ENCODE measurements at places on chromosomes 2 and 18.
A peak's percentile ranks its signal among the peaks of the same experiment; 100 is the strongest.

- no peak for DNase-seq
These were observed 142.7 kb upstream of the NRP2 start for GRCh38 chr2:205539603-205540002.

- DNase-seq = no peak
These were observed 20.1 kb upstream of the MREG start for GRCh38 chr2:216033403-216033802.

GRCh38 chr2:26636935-26637334, 4.2 kb downstream of the CIB4 start:
- no peak for DNase-seq

- no peak for DNase-seq
These were observed 71.3 kb downstream of the PHLPP1 start for GRCh38 chr18:62786689-62787088.

DNA sequence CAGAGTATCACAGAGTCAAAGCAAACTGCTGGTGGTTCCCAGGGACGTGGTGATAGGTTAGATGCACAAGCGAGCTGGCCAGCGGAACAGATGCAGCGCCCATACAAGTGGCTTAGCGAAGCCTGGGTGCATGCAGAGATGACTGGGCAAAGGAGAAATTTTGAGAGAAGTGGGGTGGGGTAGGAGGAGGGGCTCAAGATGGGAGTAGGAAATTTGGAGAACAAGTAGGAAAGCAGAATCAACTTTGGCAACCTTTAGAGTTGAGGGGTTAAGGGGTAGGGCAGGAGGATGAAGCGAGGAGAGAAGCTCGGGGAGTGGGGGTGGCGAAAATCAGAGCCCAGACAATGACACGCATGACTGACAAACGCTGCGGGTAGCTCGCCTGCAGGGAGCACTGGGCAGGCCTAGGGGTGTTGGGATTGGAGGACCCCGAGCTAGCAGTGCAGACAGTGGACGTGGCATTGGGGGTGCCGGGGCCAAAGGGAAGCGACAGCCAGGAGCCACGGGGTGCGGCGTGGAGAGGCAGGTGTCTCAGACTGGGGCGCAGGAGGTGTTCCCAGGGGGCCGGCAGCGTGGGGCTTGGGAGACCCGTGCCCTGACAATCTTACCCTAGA, 431 bp downstream of the FAM98A start:
- peak; percentile 80 for DNase-seq

DNA sequence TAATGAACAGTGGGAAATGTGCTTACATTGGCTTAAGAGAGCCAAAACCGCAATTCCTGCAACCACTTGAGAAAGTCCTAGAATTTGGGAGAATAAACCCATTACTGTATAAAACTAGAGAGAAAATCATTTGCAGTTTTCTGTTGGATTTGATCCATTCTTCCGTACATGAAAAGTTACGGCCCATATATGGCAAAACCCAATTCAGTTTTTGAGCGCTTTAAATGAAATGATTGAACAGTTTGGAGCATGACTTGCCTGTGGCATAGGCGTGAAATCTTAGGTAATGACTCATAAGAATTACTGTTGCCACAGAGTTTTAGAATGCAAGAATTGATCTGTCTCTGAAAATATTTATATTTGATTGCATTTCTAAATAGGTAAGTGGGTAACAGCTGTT, 52.0 kb downstream of the PHLPP1 start:
- DNase-seq = no peak

GRCh38 chr2:166651991-166652390, 157.9 kb upstream of the SCN7A start:
- no peak for DNase-seq

GRCh38 chr2:240601831-240602160, 15.3 kb downstream of the CAPN10 start:
- DNase-seq = no peak

DNA sequence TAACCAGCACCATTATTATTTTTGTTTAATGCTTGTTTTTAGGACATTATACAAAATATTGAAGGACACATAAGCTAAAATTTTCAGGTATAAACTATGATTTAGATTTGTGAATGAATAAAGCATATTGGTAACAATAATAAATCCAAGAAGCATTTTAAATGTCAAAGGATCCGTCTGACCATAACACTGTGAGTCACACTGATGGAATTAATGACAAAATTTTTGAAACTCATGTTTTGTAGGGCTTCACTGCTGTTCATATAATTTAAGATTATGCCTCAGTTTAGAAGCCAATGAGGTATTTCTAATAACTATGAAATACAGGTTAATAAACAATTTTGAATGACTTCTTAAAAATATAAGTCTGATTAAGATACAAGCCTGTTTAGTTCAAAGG, 124.6 kb downstream of the TMEFF2 start:
- no peak for DNase-seq

DNA sequence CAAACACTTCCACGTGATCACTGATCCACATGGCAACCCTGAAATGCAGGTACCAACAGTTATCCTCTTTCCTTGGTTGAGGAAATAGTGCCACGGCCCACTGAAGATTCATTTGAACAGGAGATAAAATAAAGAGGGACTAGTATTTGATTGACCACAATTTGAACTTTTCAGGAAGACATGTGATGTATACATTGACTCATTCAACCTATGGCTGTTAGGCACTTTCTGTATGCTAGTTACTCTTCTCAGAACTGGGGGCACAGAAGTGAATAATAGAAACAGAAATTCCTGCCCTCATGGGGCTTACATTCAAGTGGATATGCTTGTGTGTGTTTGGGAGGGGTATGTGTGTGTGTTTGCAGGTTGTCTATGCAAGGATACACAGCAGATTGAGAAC, 199.6 kb downstream of the PRKCE start:
- no peak for DNase-seq

DNA sequence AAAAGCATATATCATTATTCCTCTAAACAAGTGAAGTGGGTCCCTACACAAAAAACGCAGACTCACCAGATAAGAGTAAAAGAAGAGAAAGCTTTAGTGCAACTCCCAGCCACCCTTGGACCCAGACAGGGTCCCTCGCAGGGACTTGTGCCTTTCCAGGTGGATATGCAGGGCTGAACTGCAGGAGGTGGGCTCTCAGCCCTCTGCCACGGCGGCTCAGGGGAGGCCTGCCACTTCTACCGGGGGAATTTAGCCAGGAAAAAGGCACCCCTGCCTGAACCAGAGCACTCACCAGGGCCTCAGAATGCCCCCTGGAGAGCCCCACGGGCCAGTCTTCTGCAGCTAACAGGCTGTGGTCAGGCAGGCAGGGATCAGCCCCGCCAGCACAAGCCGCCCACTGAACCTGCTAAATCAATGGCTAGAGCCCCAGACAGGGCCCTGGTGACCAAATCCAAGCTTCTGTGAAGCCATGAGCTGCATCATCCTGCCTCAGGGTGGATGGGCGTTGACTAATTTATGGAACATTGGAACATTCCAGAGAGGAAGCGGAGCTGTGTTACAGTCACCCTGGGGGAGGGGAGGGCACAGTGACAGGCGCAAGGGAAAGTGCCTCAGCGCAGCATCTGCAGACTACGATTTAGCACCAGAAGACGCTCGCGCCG, 209.3 kb downstream of the EIPR1 start:
- no peak for DNase-seq

DNA sequence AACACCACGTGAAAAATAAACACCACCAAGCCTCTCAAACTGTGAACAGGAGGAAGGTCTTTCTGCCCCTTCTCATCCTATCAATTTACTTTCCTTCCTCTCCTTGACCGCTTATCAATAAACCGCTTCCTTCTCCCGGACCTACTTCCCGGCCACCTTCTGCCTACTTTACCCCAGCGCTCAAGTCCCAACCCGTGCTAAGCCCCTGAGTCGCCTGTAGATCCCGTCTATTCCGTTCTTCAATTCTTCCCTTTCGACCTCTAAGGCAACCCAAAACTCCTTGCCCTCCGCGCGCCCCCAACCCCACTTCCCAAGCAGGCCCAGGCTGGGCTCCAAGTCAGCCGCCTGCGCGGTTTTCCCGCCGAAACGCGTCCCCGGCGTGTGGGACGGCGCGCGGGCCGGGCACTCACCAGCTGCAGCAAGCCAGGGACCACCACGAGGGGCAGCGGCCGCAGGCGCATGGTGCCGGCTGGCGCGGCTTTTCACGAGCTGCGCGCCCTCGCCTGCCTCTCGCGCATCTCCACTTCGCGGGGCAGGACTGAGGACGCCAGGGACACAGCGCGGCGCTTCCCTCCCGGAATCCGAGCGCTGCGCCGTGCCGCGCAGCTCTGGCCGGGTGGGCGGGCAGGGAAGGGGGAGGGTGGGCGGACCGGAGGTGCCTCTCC, at the start of gene NXPH2:
Gene NXPH2, minus strand, starts transcription at position 610 of the 665 bp plus-strand sequence. Its CDS starts 149 bp downstream, at position 461.
- DNase-seq = peak; percentile 67

DNA sequence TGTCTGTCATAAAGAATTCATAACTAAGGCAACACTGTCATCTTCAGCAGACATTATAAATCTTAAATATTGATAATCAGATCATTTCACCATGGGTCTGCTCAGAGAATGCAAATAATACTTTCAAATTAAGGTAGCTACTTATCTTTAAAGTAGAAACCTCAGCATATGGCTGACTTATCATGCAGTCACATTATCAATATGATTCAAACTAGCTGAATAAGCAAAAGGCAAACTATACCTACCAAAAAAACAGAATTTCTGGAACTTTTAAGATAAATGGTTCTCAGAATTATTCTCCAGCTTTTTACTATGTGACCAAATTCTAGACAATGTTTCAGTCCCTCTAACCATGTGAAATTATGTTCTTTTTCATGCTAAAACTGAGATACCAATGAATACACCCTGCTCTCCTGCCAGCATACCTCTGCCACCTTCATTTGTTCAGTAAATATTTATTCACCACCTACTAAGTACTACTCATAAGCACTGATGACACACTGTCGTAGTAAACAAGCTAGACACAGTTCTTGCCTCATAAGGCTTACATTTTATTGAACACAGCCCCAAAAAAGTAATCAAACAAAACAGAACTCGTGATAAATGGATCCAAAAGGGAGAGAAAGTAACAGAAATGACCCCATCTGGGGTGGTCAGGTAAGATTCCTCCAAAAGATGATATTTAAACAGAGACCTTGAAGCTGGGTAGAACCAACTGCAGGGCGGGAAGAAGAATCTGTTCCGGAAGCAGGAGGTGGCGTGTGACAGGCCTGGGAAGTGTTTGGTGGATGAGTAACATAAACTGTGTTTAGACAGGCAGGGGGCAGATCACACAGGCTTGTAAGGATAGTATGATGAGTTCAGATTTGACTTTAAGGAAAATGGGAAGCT, 17.7 kb downstream of the SPIRE1 start:
- DNase-seq = no peak

- no peak for DNase-seq
These were observed 774.9 kb downstream of the RNF144A start for GRCh38 chr2:7691961-7692656.

DNA sequence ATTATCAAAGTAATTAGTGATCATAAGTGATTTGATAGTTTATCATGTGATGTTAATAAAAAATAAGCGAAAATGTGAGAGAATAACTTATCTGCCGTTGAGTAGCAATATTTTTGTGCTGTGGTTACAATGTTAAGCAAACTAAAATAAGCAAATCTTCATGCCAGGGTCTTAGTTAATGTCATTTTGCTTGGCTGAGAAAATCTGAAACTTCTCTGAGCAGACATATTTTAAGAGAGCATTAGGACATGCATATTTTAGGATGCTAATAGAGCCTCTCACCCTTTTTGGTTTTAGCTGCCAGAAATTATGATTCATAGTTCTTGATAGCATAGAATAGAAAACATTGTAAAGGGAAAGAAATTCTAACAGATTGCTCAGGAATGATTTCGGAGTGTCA, 233.5 kb upstream of the ZEB2 start:
- DNase-seq = no peak

DNA sequence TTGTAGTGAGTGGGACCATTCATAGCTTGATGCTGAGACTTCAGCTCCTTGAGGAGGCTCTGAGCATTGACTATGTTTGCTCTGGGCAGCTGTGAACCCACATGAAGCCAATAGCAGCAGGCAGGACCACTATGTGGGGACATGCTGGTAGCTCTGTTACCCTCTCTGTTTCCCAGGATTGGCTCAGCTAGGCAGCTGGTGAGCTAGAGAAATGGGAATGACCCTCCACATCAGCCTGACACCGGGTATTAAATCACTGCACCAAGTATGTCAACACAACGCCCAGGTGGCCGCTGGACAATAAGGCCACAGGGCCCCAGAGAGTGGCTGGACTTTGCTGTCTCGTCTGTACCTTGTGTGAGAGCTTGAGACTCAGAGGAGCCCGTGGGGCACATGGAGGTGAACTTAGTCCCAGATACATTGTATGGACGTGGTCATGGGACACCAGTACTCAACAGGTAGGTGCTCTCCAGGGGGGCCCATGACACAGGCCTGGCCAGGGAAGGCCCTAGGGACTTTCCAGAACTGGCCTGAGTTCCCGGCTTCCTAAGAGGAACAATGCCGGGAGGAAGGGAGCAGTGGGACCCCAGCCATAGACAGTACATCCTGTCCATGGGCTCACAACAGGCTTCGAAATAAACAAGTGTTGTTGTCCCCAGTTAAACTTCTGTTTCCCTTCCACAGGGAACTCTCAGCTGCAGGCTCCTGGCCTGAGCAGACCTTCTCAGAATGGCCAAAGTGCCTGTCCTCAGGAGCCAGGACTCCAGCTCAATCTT, 35.2 kb downstream of the HS1BP3 start:
- DNase-seq = no peak

DNA sequence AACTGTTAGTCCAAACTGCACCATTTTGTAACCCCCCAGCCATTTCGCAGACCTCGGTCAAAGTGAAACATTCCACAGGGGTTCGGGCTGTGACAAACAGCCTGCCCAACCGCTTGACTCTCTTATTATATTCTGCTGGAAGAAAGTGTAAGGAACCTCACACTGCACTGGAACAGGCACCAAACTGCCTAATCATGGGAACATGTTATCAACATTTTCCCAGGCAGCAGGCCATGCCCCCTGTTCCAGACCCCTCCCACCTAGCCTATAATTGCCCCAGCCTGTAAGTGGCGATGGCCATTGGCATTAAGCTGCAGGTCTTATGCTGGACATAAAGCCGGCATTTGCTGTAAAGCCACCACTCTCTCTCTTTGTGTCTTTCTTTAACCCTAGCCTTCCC, 16.9 kb downstream of the LYG2 start:
- DNase-seq = no peak

- peak; percentile 82 for DNase-seq
These were observed 784.8 kb upstream of the CDH2 start for GRCh38 chr18:28961669-28962228.

DNA sequence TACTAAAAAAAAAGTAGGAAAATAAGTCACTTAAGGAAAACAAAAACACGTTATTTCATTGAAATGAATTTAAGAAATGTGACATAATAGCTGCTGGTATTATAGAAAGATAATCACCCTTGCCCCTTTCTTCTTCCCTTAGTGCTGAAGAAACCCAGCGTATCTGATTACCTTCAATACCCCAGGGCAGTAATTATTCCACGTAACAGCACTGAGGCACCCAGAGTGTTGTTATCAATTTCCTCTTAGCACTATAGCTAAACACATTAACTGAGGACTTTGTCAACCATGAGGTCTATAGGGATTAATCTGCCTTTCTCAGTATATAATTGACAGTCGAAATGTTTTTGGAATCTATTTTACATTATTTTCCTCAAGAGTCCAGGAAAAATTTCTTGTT, 180.0 kb upstream of the NXPH2 start:
- DNase-seq = peak; percentile 88

Measured in NCI-H82 (cell line).